Gastrocnemius medialis (tissue), 4 donors: ENCODE measurements at places on chromosomes 6 and 20.

DNA sequence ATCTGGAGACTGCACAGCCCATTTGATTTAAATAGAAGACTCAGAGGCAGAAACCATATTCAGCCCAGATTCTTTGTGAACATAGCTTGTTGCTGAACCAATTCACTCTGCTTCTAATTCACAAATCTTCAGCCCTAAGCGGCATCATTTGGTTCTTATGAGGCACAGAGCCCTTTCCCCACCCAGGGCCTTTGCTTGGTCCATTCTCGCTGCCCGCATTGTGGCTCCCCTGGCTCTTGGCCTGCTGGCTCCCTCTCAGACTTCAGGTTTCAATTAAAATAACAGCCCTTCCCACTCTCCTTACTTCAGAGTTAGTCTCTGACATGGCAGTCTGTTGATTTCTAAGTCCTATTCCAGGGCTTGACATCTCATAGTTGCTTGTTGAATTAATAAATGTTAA, 9.4 kb upstream of the TMEM14A start:
- no peak for DNase-seq
- H3K27me3 ChIP-seq = no peaks in the 10 kb centered on the region
- H3K36me3 ChIP-seq = no peaks in the 10 kb centered on the region
- H3K4me3 ChIP-seq = no peak overlapping the region
- no peaks in the 10 kb centered on the region for H3K4me1 ChIP-seq

GRCh38 chr6:44088827-44089590, 38.2 kb downstream of the MRPL14 start:
- H3K27ac ChIP-seq = peak overlapping the region; percentile 28
- no peak overlapping the region for H3K4me3 ChIP-seq
- peaks cover 33% of the 10 kb centered on the region for H3K4me1 ChIP-seq
- no peak for DNase-seq

DNA sequence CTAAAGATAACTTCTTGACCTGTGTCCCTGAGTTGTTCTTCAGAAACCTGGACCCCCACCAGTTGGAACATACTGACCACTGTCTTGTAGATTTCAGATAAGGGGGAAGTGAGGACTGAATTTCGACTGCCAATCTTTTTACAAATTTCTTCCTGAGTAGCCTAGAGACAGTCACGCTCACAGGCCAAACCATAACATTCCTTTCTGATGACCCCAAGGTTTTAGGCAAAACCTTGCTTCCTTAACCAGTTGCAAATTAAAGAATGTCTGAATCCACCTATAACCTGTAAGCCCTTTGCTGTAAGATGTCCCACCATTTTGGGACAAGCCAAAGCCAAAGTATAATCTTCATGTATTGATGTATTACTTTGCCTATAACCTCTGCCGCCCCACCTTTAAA, 306.9 kb downstream of the LRFN2 start:
- H3K27me3 ChIP-seq = no peaks in the 10 kb centered on the region
- no peaks in the 10 kb centered on the region for H3K36me3 ChIP-seq
- H3K4me1 ChIP-seq = no peaks in the 10 kb centered on the region
- no peak for DNase-seq
- no peak overlapping the region for H3K4me3 ChIP-seq

DNA sequence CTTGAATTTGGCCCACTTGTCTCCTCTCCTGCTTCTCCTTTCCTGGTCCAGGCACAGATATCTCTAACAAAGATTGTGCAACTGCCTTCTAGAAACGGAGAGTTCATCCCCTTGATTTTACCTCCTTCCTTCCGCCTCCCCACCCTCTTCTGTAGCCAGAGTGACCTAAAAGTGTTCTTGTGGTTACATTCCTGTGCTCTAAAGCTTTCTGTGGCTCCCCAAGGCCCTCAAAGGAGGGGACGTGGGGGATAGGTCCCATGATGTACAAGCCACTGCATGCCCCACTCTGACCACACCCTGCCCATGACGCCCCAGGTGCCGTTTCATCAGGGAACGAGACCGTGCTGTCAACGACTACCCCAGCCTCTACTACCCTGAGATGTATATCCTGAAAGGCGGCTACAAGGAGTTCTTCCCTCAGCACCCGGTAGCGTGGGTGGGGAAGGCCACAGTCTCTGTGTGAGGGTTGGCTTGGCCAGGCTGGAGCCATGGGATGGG, 8.2 kb downstream of the CDC25B start:
- peaks cover 19% of the 10 kb centered on the region for H3K4me1 ChIP-seq
- H3K27me3 ChIP-seq = no peaks in the 10 kb centered on the region
- no peak overlapping the region for H3K4me3 ChIP-seq
- no peak for DNase-seq
- no peak overlapping the region for H3K27ac ChIP-seq

DNA sequence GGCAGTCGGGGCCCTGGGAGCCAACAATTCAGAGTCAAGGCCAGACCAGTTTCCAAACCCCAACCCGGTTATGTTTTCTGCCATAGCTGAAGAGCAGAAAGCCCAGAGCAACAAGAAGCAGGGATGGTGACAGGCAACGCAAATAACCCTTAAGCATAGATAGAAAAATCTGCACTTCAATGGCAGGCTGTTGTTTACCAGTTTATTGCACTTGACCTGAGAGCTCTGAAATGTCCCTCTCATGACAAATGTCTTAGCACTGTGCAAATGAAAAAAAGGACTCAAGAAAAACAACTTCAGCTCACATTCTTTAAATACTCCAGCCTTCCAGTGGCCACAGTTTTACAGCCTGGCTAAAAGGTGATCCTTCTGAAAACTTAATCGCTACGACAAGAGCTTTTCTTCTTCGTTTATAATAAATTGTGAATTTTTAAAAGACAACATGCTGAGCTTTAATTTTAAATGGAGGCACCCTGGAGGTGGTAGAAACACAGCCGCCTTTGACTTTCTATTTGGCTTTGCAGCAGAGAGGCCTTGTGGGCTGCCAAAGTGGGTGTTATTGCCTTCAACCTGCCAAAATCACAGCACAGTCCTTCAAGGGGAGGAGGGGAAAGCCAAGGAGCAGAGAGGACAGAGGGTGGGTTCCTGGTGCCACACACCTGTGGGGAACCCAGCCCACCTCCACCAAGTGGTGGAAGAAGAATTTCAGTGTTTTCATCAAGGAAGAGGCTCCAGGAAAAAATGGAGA, 289.5 kb upstream of the CDYL start:
- no peaks in the 10 kb centered on the region for H3K36me3 ChIP-seq
- H3K4me3 ChIP-seq = no peak overlapping the region
- H3K4me1 ChIP-seq = no peaks in the 10 kb centered on the region
